Stimulated activated CD4-positive, alpha-beta T cell treated with anti-CD3 and anti-CD28 coated beads, Interleukin-4, amount 100 ng/mL, for 4 hours (primary cell): ENCODE measurements at places on chromosomes 4 and X.

GRCh38 chr4:28238876-28239275, 1378.2 kb downstream of the STIM2 start:
- DNase-seq, result no peak

DNA sequence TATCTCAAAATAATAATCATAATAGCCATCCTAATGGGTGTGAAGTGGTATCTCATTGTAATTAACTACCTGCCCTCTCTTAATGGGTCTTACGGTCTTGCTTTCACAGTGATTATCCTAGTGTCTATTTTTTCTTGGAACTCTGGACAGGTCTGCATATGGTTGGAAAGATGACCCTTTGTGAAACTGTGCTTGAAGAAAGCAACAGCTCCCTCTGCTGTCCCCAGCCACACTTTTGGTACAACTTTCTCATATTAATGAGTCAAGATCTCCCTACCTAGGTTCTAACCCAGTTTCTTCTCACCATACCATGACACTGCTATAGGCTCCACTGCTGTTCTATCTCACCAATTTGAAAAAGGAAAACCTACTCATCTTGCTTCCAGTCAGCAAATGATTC, 2.4 kb downstream of the TFDP3 start:
- no peak for DNase-seq

DNA sequence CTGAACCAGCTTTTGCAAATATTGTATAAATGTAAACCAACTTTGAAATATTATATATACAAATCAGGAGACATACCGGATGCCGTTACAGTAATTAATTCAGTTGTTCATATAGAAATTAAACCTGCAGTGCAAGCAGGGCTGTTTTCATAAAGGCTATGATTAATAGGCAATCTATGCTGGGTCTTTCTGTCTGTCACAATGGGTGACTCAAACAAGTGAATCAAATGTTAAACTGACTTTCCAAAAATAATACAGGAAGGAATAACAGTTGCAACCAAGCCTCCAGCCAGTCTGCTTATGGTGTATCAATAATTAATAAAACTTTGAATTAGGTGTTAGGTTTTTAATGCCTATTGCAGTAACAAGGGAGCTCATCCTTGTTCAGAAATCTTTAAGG, 43.9 kb downstream of the GABRB1 start:
- DNase-seq, result no peak

DNA sequence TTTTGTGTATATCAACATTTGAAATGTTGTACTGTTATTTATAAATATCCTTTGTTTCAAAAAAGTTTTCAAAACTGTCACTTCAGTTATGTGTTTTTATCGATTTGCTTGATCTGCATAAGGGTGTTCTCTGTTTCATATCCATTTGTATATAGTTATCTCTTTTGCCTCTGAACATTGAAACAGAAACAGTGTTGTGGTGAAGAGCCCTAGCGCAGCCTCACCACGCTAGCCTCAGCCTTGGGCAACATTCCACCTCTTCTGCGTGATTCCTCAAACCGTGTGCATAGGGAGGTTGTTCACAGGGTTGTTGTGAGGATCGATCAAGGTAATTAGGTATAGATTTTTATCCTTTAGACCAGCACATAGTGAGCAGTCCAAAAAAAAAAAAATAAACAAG, 287.0 kb upstream of the GALNT7 start:
- no peak for DNase-seq

- no peak for DNase-seq
Measured at GRCh38 chrX:23670528-23670927, 3.2 kb downstream of the PRDX4 start.

DNA sequence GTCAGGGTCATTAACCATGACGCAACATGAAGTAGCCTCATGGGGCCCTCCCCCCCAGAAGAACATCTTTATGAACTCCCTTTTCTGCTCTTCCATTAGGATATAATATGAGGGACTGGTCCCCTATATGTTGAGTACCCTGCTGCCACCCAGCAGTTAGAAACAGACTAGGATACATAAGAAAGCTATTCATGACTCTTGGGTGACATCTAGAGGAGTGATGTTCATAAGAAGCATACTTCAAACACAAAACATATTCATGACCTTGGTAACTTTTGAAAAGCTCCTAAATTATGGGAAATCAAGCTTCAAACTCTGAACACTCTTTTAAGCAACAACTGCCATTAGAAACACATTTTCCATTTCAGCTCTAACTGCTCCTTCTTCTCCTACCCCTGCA, 155.2 kb upstream of the SPIN4 start:
- no peak for DNase-seq

DNA sequence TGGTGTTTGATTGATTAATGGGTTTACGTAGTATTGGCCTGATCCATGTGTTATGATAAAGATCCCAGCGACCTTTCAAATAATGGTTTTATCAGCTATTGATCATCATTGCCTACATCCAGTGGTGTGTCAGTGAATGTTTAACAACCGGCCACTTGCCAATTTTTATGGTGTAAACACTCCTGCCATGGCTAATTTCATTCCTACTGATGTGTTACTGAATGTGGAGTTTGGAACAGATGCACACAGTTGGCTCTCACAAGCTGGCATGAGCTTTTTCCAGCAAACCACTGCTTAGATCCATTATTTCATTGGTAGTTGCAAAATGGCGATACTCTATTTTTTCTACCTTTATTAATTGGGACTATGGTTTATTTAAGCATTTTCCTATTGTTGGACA, 139.9 kb downstream of the REPS2 start:
- DNase-seq, result no peak

GRCh38 chr4:156931267-156931666, 40.3 kb downstream of the PDGFC start:
- DNase-seq, result no peak

GRCh38 chr4:86034616-86035015, 325.2 kb downstream of the MAPK10 start:
- no peak for DNase-seq

- DNase-seq, result no peak
Measured at GRCh38 chr4:110132816-110133719, 65.3 kb downstream of the ELOVL6 start.

- DNase-seq, result no peak
Measured at GRCh38 chrX:153408221-153408721, 3.0 kb upstream of the ZFP92 start.

DNA sequence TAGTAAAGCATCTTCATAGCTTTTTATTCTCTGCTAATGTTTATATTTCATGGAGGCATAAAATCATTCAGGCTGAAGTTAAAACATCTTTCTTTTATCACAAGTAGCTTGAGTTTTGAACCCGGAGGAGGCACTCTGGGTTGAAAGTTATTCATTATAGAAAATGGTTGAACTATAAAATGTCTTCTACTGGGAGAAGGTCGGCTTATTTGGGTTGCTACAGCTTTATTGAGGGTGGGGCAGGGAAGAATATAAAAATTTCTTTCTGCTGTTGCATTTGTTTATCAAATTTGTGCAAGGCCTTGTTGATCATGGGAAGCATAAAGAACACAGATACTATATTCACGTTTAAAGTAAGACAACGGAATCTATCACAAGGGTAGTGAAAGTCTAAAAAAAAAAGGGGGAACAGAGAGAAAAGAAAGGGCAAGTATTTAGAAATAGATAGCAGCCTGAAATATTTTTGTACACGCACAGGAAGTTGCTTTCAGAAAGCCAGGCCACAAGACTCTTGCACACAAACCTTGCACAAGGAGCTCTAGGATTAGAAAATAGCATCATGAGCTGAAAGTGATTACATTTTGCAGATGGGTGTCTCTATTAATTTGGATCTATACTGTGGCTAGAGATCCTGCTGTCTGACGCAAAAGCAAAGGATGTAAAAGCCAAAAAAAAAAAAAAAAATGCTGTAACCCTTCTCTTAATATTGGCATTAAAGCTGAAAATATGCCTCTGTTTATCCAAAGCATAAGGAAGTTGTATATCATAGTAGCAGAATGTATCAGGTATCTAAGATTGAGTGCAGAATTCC, 37.2 kb upstream of the FAM9C start:
- no peak for DNase-seq

DNA sequence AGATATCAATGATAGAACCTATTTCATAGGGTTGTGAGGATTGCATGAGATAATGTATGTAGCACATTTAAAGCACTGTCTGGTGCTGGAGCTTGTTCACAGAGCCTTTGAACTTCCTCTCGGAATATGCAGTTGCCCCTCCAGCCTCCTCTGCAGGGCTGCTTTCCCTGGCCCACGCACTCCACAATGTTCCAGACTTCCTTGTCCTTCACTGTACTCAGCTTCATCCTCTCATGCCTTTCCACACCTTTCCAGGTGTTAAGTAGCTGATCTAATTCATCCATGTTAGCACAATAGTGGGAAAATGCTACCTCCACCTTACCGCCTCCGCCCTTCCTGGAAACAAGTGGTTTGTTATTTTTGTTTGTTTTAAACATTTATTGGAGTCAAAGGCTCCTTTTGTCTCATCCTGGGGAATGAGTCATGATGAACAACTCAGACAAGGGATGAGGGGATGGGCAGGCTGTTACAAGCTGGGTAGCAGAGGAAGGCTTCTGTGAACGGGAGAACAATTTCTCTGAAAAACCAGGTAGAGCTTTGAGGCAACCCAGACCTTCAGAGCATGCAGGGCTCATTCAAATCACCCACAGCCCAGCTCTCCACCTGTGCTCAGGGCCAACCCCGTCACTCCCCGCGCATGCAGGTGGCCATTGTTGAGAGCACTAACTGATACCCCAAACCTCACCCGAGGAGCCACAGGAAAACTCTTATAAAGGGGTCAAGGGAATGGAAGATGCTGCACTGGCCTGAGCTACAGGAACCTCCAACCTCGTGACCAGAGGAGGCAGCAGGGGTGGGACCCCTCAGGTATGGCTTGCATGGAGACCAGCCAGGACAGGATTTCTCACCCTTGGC, 84.9 kb upstream of the TBL1X start:
- DNase-seq, result no peak

- no peak for DNase-seq
Measured at GRCh38 chr4:89469516-89469915, 161.9 kb upstream of the GPRIN3 start.

DNA sequence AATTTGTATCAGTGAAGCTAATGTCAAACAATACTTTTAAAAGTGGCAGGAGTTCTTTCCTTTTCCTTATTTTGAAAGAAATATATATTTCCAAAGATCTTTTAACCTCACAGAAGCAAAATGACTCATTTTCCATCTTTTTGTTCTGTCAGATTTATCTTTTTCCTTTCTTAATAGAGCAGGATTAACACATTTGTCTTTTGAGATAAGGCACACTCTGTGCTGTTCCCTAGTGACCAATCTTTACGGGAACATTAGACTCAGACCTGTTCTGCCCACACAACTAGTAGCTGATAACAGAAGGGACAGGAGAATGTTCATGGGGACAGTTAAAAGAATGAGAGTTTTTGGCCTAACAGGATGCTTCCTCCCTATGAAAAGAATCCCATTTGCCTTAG, 381.2 kb downstream of the STPG2 start:
- no peak for DNase-seq

DNA sequence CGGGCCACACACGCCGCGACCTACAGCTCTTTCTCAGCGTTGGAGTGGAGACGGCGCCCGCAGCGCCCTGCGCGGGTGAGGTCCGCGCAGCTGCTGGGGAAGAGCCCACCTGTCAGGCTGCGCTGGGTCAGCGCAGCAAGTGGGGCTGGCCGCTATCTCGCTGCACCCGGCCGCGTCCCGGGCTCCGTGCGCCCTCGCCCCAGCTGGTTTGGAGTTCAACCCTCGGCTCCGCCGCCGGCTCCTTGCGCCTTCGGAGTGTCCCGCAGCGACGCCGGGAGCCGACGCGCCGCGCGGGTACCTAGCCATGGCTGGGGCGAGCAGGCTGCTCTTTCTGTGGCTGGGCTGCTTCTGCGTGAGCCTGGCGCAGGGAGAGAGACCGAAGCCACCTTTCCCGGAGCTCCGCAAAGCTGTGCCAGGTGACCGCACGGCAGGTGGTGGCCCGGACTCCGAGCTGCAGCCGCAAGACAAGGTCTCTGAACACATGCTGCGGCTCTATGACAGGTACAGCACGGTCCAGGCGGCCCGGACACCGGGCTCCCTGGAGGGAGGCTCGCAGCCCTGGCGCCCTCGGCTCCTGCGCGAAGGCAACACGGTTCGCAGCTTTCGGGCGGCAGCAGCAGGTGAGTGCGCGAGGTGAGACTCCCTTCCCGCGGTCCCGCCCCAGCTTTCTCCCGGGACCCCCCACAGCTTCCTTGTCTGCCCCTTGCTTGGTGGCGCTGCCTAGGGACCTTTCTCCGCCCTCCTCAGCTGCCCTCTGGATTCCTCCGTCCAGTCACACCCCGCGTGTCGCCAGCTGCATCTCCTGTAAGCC, 678 bp downstream of the BMP3 start:
- DNase-seq, result no peak

GRCh38 chrX:152619897-152620296, 17.8 kb upstream of the GABRQ start:
- no peak for DNase-seq

DNA sequence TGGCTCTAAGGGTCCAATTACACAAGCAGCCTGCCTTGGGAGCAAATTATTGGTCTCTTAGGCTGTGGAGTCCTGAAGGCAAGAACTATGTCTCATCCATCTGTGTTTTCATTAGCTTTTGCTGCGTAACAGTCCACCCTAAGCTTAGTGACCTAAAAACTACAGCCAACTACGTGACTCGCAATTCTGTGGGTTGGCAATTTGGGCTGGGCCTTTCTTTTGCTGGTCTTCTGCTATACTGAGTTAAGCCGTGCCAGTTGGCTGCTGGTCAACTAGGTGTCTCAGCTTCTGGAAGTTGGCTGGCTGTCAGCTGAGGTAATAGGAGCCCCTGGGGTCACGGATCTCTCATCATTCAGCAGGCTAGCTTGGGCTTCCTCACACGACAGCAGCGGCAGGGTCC, 205.6 kb upstream of the S100G start:
- DNase-seq, result no peak

- no peak for DNase-seq
Measured at GRCh38 chr4:149370785-149371420, 444.7 kb downstream of the IQCM start.

- no peak for DNase-seq
Measured at GRCh38 chr4:109562457-109563239, 2.6 kb downstream of the MCUB start.

- no peak for DNase-seq
Measured at GRCh38 chr4:136784326-136784725, 748.0 kb downstream of the PCDH18 start.

DNA sequence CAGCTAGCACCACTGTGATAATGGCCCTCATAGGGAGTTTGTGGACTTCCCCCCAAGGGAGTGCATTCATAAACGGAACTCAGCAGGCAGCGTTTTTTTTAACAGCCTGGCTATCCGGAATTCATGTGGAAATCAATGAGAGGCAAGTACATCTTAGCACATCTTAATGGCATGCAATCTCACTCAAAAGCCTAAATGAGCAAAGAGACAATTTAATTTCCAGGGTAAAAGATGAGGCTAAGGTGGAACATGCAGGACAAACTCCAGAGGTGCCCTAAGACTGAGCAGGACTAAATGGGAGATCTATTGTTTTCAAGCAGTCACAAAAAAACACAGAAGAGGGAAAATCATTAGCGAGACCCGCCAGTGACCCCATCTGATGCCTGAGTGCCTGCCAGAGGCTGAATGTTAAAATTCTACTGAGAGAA, 243.5 kb upstream of the KCNIP4 start:
- no peak for DNase-seq

DNA sequence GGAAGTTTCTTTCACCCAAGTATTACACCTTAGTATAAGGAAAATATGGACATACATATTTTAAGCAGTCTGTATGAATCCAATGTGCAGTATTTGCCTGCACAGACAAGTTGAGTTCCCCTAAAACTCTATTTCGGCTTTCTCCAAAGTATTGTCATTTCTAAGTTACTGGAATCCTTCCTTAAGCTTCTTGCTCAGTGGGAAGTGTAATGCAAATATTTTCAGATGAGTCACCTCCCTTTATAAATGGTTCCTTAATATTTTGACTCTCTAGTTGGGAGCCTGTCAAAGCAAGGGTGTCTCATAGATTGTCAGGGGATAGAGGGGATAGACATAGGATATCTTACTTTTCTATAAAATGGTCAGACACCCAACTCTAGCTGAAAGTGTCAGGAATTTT, 178.6 kb downstream of the NAA11 start:
- DNase-seq, result no peak
